ENCODE measurements at places on chromosomes 6 and 20. TPM values are rescaled to one million over a fixed set of nuclear protein-coding genes. Genes with fewer than 3 reads are reported as not detected.

DNA sequence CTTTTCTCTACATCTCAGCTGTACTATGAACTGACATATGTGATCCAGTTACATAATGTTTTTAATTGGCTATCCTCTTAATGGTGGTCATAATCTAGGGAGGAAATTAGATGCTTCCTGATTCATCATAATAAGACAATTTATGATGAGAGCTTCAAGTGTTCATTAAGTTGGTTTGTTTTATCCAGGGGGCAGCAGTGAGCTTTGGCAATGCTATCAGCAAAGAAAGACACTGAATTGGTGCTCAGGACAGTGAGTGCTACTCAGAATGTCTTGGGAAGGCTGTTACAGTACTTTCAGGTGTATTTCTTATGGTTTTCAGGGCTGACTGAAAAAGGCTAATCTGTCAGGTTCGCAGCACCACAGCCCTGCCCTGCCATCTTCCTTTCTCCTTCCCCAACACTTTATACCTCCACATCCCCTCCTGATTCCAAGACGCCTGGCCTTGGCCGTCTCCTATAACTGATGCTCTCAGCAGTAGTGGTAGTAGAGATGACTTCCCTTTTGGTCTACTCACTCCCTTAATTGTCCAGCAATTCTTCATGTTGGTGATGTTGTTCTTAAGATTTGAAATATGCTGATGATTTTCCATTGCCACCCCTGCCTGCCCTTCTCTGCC is 67.0 kb upstream of the TNFAIP3 start:
- no peaks in the 10 kb centered on the region for H3K27me3 ChIP-seq
- H3K4me3 ChIP-seq, result no peak overlapping the region
- no peak overlapping the region for H3K27ac ChIP-seq
- DNase-seq, result peak; percentile 63
- H3K4me1 ChIP-seq, result no peaks in the 10 kb centered on the region

GRCh38 chr6:20487669-20488375 is 46.4 kb upstream of the CDKAL1 start:
- DNase-seq, result no peak
- H3K4me3 ChIP-seq, result no peak overlapping the region
- no peaks in the 10 kb centered on the region for H3K27me3 ChIP-seq
- peaks cover 10% of the 10 kb centered on the region for H3K36me3 ChIP-seq

DNA sequence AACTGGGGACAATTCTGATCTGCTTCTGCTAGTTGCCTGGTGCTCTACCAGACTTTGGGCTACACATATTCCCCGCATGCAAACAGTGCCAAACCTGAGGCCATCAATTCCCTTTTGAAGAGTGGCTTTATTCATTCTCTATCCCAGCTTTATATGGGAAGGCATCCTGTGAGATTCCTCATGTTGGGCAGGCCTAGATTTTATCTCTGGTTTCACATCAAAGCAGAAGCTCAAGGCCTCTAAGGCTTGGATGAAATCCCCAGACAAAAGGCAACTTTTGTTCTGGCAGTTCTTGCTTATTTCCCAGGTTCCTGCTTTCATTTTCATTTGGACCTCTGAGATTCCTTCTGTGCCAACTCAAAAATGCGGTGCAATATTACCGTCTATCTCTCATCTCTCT is 648.8 kb downstream of the QKI start:
- H3K27me3 ChIP-seq, result no peaks in the 10 kb centered on the region
- peak overlapping the region; percentile 11 for H3K27ac ChIP-seq
- peaks cover 8% of the 10 kb centered on the region for H3K4me1 ChIP-seq
- DNase-seq, result no peak

DNA sequence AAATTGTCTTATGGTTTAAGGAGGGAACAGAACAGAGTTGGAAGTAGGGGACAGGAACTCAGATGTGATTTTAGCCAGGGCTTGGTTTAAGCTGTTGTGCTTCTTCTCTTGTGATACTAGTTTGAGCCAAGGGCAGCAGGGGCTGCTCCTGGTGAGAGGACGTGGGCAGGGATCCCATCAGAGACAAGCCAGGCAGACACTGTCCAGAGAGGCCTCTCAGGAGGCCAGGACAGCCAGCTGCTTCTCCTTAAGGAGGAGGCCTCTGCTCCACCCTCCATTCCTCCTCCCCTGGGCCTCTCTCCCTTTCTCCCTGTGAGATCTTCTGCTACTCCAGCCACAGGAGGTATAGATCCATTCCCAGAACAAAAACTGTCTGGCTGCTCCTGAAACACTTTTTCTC is 108.4 kb upstream of the MLN start:
- H3K27ac ChIP-seq, result no peak overlapping the region
- no peaks in the 10 kb centered on the region for H3K36me3 ChIP-seq
- no peaks in the 10 kb centered on the region for H3K4me1 ChIP-seq
- no peak overlapping the region for H3K4me3 ChIP-seq

DNA sequence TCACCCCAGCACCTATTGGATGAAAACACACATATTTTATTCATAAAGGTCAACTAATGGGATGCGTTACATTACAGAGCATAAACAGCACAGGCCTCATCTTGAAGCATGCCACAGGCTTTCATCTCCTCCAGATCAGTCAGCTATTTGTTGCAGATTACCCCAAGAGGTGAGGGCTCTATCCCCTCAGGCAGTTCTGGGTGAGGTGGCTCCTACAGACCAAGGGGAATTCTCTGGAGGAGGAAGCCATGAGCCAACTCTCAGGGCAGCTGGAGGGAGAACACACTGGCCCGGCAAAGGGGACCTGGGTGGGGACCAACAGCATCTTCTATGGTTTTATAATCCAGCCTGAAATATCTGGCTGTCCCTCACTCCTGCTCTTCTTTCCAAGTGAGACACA is 126.4 kb upstream of the BTBD3 start:
- no peaks in the 10 kb centered on the region for H3K36me3 ChIP-seq
- H3K4me3 ChIP-seq, result no peak overlapping the region
- no peaks in the 10 kb centered on the region for H3K27me3 ChIP-seq
- DNase-seq, result no peak
- no peak overlapping the region for H3K27ac ChIP-seq

Gene RTEL1
- total RNA-seq, result 45.8 TPM

Gene PRSS35
- total RNA-seq, result 9.9 TPM

Gene CBLN4
- total RNA-seq, result 0.09 TPM

Gene SMPDL3A
- 22.4 TPM for total RNA-seq
